ENCODE measurements at places on chromosomes 5 and 9. TPM values are rescaled to one million over a fixed set of nuclear protein-coding genes. Genes with fewer than 3 reads are reported as not detected.

- DNase-seq = no peak
Measured at GRCh38 chr9:34654323-34655051, 2.5 kb downstream of the IL11RA start.

DNA sequence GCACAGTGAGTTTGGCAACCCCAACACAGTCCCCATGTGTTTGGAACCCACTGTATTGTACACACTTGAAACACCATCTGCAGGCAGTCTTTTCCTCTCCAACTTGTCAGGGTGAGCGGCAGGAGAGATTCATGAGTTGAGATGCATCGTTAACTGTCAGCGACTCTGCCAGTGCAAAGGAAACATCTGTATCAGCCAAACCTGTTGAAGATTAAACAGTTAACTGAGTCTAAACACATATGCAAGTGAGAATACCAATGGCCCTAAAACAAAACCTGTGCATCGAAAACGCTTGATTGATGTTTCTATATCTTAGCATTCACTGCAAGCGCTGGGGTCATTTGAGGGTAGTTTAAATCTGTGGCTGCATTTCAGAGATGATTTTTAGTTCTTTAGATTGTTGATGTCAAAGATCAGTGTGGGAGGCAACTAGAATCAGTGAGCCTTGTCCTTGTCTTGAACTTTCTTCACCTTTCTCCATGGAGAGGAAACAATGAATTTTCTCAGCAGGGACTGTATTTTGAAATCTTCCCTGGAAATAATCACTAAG, 41.3 kb upstream of the PAM start:
- DNase-seq = peak; percentile 49

MCC gene
- polyA plus RNA-seq = 27.6 TPM

DNA sequence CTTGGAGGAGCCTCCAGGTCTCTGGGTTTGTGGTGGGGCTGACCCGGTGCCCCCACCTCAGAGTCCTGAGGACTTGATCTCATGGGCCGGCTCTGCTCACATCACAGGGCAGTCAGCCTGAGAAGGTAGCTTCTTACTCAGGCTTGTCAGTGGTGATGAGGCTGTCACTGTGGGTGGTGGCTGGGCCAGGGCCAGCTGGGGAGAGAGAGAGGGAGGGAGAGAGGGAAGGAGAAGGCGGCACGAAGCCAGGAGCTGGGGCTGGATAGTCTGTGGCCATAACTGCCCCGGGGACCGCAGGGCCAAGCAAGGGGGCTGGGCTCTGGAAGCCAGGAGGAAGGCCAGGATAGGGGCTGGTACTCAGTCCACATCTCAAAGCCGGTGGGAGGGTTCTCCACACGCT, 6.5 kb downstream of the NTNG2 start:
- no peak for DNase-seq

DNA sequence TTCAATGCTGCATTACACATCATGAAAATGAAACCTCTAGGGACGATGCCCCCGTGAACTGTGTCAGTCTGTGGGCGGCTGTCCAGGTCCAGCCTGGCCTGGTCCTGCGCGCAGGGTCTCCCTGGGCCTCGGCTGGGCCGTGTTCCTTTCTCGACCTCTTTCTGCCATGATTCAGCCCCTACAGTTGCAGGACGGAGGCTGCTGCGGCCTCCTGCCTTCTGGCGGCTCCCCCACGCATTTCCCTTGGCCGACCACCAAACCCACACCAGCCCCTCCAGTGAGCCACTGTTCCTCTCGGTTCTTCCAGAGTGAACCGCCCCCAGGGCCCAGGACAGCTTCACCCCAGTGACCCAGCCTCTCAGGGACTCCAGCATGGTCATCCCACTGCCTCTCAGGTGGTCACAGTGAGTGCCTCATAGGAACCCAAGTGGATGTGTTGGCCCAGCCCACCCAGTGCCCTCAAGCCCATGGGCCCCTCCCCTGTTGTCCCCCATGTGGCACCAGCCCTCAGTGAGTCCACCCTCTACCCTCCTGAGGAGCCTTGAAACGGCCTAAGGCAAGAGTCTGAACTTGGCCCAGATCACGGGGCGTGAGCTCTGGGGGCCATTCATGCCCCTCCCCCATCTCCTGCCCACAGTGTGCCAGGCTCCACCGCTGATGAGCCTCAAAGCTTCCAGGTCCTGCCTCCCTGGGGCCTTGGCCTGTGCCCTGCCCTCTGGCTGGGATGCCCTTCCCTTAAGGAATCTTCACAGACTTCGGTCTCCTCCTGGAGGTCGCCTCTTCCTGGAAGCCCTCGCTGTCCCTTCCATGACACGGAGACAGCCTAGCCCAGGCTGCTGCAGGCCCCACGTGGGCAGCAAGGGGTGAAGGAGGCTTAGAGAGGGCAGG, 10.0 kb upstream of the CLIC3 start:
- no peak for DNase-seq

DNA sequence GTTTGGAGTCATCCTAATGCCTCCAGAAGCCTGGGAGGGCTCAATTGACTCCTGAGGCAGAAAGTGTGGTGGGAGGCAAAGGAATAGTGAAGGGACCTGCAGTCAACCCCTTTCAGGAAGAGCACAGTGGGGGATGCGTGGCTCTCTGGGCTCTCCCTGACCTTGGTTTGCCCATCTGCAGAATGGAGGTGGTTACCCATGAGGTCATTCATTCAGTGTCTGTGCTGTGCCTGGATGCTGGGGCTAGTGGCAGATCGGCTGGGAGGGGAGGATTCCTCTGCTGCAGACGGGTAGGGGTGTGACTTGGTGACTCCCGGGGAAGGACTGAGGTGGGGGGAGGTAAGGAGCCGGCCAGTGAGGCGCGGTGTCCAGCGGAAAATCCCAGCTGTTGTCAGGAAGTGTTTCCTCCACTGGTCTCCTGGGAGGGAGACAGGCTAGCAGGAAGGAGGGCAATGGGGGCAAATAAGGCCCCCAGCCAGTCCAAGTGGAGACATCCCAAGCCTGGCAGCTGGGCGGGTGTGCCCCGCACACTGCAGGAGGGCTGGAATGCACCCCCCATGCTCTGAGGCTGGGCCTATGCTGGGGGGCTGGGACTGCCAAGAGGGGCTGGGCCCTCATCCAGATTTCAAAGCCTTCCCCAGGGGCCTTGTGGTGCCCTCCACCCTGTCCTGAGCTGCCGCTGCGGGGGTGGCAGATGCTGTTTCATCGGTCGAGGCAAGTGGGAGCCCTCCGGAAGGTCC, 10.9 kb downstream of the CXXC5 start:
- no peak for DNase-seq

GRCh38 chr5:172694061-172694460, 53.0 kb downstream of the NEURL1B start:
- DNase-seq = no peak

DNA sequence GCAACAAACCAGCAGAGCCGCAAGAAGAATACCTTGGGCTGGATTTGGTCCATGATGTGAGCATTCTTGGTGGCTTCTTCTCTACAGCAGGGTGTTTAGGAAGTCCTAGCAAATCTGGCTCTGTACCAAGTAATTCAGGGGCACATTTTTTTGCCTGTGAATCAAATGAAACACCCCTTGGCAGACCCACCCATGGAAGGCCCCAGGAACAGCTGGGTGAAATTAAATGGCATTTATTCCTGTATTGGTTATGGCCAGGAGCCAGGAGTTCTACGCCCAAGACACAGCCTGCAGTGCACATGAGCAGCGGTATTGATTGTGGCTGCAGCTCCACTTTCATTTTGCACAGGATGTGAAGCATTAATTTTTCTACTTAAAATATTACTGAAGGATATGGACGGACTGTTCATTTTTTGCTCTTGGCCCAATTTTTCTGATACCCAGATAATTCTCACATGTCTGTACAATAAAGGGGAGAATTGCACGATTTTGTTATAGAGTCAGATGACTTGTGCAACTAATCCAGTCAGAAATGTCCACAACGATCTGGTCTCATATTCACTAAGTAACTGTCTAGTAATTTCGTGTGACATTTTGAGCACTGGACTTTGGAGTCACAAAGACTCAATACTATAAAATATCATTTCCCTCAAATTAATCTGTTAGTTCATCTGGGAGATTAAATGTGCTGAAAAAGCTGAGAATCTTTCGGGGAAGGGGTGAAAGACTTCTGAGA, 120.7 kb upstream of the APC start:
- DNase-seq = no peak

- DNase-seq = no peak
Measured at GRCh38 chr5:943201-943917, 50.7 kb downstream of the TRIP13 start.

DNA sequence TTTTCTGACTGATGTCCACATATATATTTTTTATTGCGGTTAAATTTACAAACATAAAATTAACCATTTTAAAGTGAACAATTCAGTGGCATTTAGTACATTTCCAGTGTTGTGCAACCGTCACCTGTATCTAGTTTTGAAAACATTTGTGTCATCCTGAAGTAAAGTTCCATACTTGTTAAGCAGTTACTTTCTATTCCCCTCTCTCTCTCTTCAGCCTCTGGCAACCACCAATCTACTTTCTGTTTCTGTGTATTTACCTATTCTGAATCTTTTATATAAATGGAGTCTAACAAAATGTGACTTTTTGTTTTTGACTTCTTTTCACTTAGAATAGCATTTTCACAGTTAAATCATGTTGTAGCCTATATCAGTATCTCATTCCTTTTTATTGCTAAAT, 480.1 kb upstream of the SMARCA2 start:
- no peak for DNase-seq

WNT8A gene
- 0.31 TPM for polyA plus RNA-seq

GRCh38 chr9:3528451-3528850, 2.6 kb upstream of the RFX3 start:
- DNase-seq = no peak

CCNB1 gene
- 98.7 TPM for polyA plus RNA-seq

DOCK2 gene
- polyA plus RNA-seq = 2.1 TPM

DNA sequence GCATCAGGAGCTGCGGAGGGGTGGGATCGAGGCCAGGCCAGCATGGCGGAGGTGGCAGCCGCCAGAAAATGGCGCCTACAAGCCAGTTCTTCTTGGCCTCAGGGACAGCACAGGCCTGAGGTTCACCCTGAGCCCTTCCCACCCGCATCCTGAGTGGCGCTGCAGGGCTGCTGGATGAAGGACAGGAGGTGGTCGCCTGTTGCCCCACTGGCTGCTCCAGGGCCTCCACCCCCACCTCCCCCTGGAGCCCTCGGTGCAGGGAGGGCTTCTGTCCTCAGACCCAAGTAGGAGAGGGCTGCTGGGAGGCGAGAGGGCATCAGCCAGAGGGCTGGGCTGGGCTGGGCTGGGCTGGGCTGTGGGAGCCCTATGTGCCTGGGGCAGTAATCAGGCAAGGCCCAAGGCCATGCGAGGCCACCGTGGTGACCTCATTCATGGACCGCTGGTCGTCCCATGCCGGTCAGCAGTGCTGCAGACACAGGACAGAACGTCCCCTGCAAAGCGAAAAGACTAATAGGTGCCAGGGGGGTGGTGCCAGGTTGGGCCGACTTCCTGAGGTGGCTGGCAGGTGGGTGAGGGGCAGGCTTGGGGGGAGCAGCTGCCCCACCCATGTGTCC, 13.8 kb downstream of the GPSM1 start:
- no peak for DNase-seq

PCDH12 gene
- 16.2 TPM for polyA plus RNA-seq

DNA sequence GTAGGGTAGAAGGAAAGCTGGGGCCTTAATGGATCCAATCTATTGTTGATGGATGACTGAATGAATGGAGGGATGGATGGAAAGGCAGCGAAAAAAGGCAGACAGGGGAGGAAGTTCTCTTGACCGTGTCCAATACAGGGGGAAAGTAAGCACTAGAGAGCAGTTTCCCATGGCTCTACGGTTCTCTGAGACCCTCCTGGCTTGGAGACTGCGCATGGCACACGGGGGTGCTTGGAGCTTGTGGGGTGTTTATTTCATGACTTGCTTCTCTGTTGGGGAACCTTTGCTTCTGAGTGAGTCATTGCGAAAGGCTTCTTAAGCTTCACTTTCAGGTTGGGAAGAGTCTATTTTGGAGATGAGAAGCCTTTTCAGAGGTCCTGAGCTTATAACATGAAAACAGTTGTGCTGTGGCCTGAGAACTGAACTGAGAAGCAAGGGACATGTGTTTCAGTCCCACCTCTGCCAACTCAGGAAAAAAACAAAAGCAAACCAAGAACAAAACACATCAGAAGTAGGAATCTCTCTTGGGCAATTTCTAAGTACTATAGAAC, 12.8 kb upstream of the TEX48 start:
- DNase-seq = no peak

DNA sequence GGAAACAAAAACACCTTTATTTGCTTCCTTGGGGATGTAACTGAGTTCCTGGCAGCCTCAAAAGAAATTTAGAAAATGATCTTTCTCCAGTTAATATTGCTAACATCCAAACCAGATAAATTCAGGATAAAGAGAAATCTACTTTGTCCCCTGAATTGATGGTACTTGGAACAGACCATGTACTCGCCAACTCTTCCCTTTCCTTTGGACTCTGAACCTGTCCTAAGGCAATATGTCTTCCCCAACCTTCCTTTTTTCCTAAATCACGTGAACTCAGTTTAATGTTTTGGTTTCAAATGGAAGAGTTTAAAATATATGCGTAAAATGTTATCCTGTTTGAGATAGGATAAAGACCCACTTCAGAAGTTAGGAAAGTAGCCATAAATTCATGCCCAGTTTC, 28.0 kb downstream of the ACO1 start:
- no peak for DNase-seq

- no peak for DNase-seq
Measured at GRCh38 chr9:107481035-107481434, 8.5 kb downstream of the KLF4 start.

ANKS6 gene
- polyA plus RNA-seq = 24.1 TPM

CORO2A gene
- polyA plus RNA-seq = 2.8 TPM

DNA sequence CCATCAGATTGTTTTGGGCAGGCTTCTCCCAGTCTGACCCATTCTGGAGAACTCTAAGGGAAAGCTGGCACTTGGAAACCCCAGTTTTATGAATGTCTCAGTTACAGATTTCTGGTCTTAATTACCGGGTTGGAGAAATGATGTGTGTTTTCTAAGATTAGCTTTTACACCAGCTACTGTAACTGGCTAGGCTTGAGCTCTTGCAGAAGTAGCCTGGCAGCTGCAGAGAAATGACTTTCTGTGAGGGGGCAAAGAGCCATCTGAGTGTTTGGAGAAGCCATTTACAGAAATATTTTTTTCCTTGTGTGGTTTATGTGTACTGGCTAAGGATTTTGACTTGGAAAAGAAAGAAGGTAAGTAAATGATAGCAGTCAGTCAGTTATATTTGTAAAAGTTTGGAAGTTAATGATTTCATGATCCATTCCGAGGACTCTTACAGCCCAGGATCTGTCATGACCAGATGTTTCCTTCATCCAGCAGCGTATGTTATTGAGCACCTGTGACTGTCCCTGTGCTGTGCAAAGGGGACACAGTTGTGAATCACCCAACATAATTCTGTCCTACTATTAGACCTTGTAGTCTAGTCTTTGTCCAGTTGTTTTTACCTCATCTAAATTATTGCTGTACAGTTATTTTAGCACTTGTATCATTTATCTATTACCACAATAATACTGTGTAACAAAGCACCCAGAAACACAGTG, 53.7 kb upstream of the GDNF start:
- DNase-seq = no peak

- no peak for DNase-seq
Measured at GRCh38 chr9:124280176-124280691, 22.5 kb downstream of the NEK6 start.

- DNase-seq = no peak
Measured at GRCh38 chr9:15211815-15212495, 95.1 kb downstream of the TTC39B start.

GRCh38 chr5:179769271-179769670, 24.5 kb upstream of the LTC4S start:
- no peak for DNase-seq

PCA3 gene
- 1.0 TPM for polyA plus RNA-seq

GRCh38 chr9:115126404-115126803, 8.4 kb upstream of the TNC start:
- DNase-seq = no peak

GRCh38 chr5:151066920-151067319, 13.9 kb downstream of the TNIP1 start:
- no peak for DNase-seq
